Stimulated activated naive CD4-positive, alpha-beta T cell treated with Interleukin-2 at 50 U/mL for 16 hours (primary cell): ENCODE measurements at places on chromosomes 1 and 21.

- no peak for DNase-seq
These were observed 90.5 kb downstream of the VWA5B1 start for GRCh38 chr1:20381045-20381641.

GRCh38 chr21:42330380-42331371 is 15.5 kb upstream of the TFF3 start:
- DNase-seq: no peak

DNA sequence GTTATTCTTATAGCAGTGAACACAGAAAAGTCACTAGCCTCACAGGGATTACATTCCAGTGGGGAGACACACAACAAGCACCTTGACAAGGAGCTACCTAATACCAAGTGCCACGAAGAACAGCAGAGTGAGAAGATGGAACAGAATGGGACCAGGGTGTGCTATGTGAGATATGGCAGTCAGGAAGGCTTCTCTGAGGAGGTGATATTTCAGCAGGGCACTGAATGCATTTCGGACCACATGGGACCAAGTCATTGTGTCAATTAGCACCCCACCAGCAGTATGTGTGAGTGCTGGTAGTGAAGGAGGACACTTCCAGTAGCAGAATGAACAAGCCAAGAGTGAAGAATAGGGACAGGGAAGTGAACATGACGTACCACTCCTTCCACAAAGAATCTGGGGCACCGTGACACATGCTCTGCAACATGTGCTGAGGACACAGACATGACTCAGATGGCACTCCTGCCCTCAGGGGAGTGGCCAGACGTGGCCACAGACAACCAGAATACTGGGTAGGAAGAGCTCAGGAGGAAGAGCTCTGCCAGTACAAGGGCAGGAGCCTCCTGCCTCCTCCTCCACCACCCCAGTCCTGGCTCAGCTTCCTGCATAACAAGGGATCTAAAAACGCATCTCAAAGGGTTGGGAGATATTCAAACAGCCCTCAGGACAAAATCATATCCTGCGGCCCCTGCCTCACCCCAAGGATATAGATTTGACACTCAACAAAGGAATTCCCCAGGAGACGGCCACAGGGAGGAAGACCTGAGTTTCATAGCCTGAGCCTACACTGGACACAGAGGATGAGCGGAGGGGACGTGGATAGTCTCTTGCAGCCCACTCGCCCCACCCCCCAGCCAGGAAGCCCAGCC is 102.5 kb downstream of the TRABD2B start:
- no peak for DNase-seq

DNA sequence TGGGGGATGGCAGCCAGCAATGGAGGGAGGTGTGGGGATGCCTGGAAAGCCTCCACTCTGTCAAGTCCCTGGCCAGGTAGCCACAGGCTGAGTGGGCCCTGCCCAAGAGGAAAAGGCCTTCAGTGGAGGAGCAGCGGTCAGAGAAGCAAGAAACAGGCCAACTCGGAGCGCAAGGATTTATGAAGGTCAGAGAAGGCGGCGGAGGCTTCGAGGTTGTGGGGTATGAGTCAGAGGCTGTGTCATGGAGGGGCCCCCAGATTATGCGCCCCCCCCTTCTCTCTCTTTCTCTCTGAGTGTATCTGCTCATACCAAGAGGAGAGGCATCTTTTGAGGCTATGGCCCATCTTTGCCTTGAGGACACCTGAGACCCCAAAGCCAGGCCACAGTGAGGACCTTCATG is 99.5 kb downstream of the CASZ1 start:
- DNase-seq: peak; percentile 10

DNA sequence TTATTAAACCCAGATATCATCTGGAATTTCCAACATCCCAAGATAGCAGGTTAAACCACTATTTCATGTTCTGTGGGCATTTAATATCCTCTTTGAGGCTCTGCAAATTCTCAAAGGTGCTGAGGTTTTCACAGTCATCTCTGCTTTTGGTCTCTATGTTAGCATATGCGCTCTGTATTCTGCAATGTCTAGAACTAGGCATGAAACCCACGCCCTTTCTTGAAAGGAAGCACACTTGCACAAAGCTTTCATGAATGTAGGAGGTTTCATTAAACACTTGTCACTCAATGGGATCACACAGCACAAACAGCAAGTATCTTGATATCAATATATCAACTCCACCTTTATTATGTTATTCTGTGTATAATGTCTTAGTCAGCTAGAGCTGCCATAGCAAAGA is 172.0 kb upstream of the USP24 start:
- no peak for DNase-seq

GRCh38 chr21:26969971-26970725 is 3.3 kb upstream of the ADAMTS5 start:
- no peak for DNase-seq

GRCh38 chr1:206715552-206716158 is 30.9 kb downstream of the MAPKAPK2 start:
- peak; percentile 15 for DNase-seq

- no peak for DNase-seq
These were observed 24.3 kb upstream of the MTF1 start for GRCh38 chr1:37883671-37884070.

DNA sequence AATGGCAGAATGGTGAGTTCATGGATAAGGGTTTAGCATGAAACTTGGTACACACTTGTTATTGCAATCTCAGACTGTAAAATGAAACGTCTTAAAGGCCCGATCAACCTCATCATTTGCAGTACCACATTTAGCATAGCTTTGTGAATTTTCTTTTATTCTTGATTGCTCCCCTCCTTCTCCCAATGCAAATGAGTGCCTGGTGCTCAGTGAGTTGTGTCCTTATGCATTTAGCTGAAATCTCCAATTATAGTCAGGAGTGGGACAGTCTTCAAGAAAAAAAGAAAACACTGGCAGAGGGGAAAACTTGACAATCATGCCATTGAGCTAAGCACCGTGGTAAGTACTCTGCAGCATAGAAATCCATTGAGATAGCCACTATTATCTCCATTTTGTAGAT is 161.0 kb upstream of the HMCN1 start:
- DNase-seq: no peak

GRCh38 chr1:203069030-203069747 is 16.6 kb downstream of the MYOG start:
- DNase-seq: no peak

- no peak for DNase-seq
These were observed 44.4 kb downstream of the SMG7 start for GRCh38 chr1:183516725-183517124.

DNA sequence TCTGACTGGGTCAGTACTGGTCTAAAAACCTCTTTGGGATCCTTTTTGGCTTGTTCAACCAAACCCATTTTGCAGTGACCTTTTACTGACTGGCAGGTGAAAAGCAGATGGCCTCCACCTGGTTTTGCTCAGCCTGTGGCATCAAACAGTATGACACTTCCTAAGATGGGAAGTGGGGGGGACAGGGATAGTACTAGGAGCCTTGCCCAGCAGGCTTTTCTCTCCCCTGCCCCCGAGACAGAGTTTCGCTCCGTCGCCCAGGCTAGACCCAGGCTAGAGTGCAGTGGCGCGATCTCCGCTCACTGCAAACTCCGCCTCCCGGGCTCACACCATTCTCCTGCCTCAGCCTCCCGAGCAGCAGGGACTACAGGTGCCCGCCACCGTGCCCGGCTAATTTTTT is 18.3 kb downstream of the INTS3 start:
- DNase-seq: no peak

- no peak for DNase-seq
These were observed 8.2 kb downstream of the GOLPH3L start for GRCh38 chr1:150688763-150689162.

GRCh38 chr1:154485106-154485505 is 16.9 kb upstream of the TDRD10 start:
- DNase-seq: no peak

- DNase-seq: no peak
These were observed 26.9 kb downstream of the SPATA46 start for GRCh38 chr1:162349635-162350330.

- DNase-seq: peak; percentile 54
These were observed at the start of gene FNBP1L for GRCh38 chr1:93447481-93448291. FNBP1L (plus strand) TSS chr1:93448118; CDS start chr1:93448282, 164 bp downstream.

DNA sequence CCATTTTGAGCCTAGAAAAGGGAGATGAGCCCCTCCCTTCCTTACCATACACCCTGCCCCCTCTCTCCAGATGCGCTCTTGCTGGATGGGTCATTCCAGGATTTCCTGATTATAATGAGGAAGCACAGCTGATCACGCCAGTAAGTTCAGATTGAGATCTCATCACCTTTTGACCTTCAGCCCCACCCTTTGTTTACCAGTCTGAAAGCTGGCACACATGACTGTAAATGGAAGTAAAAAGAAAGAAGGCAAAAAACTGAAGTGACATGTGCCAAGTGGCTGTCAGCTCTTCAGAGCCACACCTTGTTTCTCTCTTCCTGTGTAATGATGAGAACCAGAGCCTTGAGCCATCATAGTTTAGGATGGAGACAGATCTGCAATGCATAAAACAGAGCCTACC is 27.9 kb downstream of the S1PR1 start:
- DNase-seq: no peak

- DNase-seq: no peak
These were observed 9.3 kb upstream of the S100A10 start for GRCh38 chr1:152002960-152003359.

DNA sequence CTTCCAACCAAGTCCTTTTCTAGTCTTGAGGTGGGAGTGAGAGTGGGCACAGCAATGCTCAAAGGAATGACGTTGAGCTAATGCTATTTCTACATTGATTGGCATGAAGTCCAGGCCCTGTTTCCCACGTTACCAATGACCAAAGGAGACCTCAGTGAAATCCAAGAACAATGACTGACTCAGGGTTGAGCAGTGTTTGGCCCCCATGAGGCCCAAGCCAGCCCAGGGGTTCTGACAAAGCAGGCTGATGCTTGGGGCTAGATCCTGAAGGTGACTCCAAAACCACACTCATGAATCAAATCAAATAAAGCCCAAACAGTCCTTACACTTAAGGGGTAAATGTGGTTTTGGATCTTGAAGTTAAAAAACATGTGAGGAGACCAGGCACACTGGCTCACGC is 278.5 kb upstream of the GJB5 start:
- DNase-seq: no peak

DNA sequence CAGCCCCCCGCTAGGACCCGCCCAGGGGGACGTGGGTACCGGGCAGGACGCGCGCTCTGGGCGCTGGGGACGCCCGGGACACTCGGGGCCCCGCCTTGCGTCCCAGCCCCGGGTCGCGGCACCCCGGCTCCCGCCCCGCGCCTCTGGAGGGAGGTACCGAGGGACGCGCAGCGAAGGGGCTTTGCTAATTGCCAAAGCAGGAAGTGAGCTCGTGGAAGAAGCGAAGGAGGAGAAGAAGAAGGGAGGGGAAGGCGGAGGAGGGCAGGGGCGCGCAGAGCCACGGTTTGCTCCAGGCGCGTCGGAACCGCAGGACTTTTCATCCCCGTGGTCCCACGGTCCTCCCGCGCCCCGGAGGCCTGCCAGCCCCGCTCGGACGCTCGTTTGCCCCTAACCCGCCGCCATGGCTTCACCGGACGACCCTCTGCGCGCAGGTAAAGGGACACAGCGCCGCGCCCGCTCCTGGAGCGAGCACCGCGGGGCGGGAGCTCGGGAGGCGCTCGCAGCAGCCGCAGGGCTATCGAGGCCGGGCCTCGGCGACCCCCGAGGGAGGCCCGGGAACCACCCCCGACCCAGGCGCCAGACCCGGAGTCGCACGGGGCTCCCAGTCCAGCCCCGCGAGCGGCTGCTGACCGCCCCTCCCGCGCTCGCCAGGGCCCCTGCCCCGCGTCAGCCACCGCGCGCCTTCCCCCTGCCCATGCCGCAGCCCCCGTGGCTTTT is 1.3 kb downstream of the EDARADD start:
- peak; percentile 53 for DNase-seq

GRCh38 chr1:83673312-83673711 is 325.6 kb downstream of the TTLL7 start:
- DNase-seq: no peak

DNA sequence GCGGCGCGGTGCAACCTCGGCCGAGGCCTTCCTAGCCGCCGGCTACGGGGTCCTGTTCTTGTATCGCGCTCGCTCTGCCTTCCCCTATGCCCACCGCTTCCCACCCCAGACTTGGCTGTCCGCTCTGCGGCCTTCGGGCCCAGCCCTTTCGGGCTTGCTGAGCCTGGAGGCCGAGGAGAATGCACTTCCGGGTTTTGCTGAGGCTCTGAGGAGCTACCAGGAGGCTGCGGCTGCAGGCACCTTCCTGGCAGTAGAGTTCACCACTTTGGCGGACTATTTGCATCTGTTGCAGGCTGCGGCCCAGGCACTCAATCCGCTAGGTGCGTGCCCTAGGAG is 379 bp downstream of the PPCS start:
- DNase-seq: peak; percentile 52

GRCh38 chr1:173529106-173529505 is 52.0 kb downstream of the PRDX6 start:
- no peak for DNase-seq

DNA sequence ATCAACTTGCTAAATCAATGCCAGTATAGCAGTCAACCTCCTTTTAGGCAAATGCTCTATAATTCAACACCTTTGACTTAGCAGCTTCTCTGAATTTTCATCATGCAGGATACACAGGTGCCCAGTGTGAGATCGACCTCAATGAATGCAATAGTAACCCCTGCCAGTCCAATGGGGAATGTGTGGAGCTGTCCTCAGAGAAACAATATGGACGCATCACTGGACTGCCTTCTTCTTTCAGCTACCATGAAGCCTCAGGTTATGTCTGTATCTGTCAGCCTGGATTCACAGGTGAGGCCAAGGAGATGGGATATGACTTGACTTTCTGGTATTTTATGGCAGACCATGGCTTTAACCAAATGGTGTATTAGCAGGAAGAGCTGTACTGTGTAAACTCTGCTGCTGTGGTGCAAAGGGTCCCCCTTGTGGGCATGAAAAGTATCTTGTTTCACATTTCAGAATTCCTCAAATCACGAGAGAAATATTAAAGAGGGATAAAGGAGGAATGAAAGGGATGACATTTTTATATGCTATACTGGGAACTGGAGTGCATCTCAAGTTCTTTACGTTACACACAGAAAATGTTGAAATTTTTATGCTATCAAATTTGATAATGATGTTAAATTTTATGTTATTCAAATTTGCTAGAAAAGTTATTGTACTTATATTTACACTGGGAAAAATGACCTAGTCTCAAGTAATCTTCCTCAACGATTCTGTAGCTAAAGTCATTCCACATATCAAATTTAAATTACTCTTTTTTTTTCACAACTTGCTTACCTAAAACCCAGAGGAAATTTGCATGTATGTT is 88.9 kb downstream of the CRB1 start:
- no peak for DNase-seq

DNA sequence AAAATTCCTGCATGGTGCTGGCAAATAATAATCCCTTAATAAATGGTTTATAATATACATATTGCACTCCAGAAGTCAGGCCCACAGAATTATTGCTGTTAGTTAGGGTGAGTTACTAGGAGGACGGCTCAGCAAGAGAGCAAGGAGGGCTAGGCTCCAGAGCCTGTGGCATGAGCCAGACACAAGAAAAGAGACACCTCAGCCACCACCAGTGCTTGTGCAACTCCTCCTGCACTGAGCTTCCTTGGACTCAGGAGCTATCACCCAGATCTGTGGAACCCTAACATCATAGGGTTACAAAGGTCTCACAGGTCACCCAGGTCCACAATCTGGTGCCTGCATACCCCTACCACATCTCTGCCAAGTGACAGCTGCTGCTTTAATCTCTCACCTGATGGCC is 12.8 kb upstream of the LRRC8D start:
- DNase-seq: no peak
